ENCODE measurements at places on chromosomes 5 and 9. TPM values are rescaled to one million over a fixed set of nuclear protein-coding genes. Genes with fewer than 3 reads are reported as not detected.

DNA sequence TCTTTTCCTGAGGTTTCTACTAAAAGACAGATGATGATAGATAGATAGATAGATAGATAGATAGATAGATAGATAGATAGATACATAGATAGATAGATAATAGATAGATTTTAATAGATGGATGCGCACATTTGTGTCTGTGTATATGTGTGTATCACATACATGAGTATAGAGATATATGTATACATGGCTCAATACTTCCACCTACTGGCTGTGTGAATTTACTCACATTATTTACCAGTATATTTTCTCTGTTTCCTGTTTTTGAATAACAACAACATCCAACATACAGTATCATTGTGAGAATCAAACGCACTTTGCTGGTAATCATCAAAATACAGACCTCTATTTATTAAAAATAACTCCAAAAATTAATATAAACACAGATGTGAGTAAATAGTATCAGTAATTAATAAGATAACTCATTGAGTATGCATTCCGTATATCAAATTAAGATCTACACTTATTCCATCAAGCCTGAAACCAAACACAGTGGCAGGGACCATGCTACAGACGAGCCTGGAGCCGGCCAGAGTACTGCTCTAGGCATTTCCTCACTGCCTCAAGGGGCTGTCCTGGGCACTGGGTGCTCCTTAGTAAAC is 338.0 kb downstream of the SEMA5A start:
- DNase-seq, result no peak

DNA sequence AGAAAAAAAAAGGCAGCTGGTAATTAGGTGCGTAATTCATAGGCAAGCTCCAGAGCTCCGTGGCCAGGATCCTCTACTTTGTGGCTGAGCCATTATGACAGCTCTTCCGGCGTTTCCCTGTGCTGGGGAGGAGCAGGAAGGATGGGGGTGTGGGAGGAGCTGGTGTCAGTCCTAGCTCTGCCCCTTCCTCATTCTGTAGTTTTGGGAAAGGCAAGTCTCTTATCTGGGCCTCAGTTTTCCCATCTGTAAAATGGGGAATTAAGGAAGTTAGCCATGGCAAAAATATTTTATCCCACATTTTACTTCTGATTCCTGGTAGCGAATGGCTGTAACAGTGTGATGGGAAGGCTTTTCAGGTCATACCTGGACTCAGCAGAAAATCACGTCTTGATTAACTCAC is 81.1 kb downstream of the SEC61B start:
- DNase-seq, result no peak

GRCh38 chr5:173932695-173933139 is 44.6 kb downstream of the CPEB4 start:
- no peak for DNase-seq

GRCh38 chr5:168935183-168935582 is 356.0 kb upstream of the PANK3 start:
- DNase-seq, result no peak

GRCh38 chr5:1523480-1523792 is 324 bp downstream of the LPCAT1 start:
- no peak for DNase-seq

DNA sequence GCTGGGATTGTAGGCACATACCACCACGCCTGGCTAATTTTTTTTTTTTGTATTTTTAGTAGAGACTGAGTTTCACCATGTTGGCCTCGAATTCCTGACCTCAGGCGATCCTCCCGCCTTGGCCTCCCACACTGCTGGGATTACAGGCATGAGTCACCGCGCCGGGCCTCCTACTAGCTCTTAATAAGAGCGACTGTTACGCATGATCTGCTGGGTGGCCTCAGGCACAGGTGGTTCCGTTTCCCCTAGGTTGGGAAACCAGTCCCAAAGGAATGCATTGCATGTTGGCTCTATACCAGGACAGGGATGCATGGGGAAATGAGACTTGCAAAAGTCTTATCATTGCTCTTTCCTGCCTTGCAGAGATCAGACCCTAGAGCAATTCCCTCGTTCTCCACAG is 184.7 kb upstream of the PPP1R26 start:
- no peak for DNase-seq

GRCh38 chr9:121082075-121082474 is 7.3 kb downstream of the CNTRL start:
- DNase-seq, result no peak

RASGEF1C gene
- total RNA-seq, result 0.23 TPM

DNA sequence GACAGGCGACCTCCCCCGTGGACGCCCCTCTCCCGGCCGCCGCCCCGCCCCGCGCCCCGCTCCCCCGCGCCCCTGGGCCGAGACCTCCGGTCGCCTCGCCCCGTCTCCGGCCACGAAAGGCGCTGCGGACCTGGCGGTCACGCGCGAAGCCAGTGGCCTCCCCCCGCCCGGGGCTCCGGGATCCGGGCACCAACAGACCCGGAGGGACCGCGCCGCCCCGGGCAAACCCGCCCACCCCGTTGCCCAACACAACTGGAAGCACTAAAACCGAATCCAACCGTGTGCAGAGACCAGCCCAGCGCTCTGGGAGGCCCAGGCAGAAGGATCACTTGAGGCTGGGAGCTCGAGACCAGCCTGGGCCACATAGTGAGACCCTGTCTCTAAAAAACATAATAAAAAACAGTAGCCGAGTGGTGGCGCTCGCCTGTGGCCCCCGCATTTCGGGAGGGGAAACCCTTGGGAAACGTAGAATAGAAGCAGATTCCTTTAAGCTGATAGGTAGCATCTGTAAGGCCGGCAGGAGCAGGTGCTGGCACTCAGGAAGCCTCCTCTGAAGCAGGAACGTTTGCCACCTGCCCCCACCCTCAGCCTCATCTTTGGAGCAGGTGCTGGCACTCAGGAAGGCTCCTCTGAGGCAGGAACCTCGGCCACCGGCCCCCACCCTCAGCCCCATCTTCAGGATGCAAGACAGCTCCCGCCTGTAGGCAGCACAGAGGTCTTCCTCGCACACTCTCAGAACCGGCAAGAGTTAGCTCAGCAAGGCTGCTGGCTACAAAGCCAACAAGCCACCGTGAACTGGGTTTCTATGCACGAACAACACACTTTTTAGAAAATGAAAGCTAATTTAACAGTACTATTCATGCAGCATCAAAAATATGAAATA is 4.6 kb upstream of the SLC9A3 start:
- no peak for DNase-seq

DNA sequence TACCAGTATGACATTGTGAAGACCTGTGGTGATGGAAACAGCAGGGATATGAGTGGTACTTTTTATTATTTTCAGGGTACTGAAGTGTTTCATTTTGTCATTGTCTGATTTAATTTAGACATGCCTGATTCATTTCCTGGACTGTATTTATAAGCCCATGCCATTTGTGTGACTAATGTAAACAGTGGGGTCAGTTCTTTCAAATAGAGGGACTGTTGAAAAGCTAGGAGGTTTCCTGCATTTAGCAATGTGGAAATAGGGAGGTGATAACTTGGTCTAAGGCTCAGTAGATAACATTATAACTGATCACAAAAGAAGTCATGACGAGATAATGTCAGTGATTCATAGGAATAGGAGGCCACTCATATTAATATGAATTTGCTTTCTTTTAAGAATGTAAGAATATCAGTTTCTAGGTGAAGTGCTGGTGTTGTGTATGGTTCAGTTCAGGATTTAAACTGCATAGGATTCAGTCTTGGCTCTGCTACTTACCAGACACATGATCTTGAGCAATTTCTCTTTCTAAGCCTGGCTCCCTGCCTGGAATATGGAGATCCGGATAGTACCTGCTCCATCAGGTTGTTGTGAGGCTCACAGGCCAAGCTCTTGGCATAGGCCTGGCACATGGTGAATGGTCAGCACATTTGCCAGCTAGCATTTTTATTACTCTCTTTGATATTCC is 7.5 kb downstream of the RASGRF2 start:
- no peak for DNase-seq

IFNA21 gene
- total RNA-seq, result not detected

GRCh38 chr9:132141948-132142594 is 19.8 kb upstream of the NTNG2 start:
- DNase-seq, result no peak

GRCh38 chr5:45274241-45274640 is 421.9 kb downstream of the HCN1 start:
- no peak for DNase-seq

DNA sequence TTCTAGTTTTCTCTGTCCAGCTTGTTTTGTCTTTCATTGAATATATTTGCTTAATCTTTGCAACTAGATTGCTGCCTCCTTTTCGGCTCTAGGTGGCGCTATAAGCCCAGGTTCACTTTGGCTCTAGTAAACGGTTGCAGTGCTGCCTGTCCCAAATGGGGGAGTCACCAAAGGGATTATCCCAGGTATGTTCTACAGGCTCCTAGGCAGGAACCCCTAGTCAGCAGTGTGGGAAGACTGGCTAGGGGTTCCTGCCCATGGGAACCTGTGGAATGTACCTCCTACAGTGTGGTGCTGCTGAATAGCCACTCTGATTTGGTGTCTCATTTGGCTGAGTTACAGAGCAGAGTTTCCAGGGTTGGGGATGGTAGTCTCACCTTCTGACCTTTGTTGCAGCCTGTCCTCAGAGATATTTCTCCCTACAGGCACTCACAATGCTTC is 85.2 kb downstream of the ARSB start:
- DNase-seq, result no peak

GRCh38 chr5:168822745-168823281 is 243.6 kb upstream of the PANK3 start:
- no peak for DNase-seq

DNA sequence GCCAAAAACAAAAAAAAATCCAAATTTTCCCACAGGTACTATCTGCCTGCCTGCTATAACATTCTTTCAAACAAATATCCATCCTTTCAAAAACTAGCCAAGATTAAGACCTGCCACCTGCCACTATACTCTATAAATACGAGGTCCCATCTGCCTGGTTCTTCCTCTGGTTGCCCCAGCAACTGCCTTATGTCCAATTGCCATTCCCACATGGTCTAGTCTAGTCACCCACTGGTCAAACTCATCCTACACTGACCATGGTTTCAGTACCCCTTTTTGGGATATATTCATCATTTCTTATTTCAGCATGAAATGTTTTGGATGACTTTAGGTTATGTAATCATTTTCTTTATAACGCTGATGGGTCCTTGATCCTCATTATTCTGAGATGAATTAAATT is 95.1 kb upstream of the CCNG1 start:
- DNase-seq, result no peak

- no peak for DNase-seq
Measured at GRCh38 chr5:159405611-159406031, 75.3 kb upstream of the IL12B start.

DNA sequence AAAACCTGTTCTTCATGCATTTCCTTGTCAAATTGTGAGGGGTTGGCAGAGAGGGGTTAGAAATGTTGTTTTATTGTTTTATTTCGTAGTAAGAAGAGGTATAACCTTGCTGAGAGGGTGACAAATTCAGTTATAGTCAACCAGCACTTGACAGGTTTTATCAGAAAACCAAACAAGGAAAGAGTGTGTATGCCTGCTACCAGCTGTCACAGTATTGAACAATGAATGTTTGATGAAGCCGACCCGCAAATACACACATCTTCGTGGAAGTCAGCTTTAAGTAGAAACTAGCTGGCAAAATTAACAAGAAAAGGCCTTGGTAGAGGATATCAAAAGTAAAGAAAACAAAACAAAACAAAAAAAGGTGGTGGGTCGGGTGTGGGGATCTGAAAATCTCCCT is 214.6 kb upstream of the TLE4 start:
- DNase-seq, result no peak
